Astrocyte (in vitro differentiated cells and primary cell): ENCODE measurements at places on chromosomes 6 and 20. TPM values are rescaled to one million over a fixed set of nuclear protein-coding genes. Genes with fewer than 3 reads are reported as not detected.

DNA sequence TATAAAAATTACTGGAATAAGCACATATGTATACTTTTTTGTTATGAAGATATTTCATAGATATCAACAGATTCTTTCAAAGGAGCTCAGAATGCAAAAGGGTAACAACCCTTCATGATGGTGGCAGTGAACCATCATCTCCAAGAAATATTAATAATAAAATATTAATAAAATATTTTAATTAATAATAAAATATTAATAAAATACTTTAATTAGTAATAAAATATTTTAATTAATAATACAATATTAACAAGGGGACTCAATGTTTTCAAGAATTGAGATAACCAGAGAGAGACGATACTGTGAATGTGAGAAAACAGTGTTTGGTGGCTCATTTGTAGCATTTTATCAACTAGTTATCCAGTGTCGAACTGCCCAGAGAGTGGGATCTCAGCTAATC lies 86.0 kb upstream of the NT5E start:
- no peak for DNase-seq

GRCh38 chr6:1686117-1687098 lies 76.7 kb downstream of the FOXC1 start:
- DNase-seq = peak; percentile 99

GRCh38 chr6:38020593-38020992 lies 201.1 kb downstream of the ZFAND3 start:
- no peak for DNase-seq

DNA sequence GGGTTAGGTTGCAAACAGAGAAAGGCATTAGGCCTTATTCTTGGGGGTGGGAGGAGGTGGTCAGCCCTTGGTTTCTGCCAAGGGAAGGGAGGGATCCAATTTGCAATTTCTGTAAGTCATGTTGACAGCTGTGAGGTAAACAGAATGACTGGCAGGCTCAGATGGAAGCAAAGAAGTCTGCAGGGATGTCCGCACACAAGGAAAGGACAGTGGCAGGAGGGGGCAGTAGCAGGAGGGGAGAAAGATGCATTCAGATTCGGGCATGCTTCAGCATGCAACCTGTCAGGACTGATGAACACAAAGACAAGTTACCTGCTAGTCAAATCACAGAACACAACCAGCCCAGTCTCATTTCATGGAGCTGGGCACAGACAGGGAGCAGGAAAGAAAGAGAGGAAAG lies 217.9 kb upstream of the FOXA2 start:
- no peak for DNase-seq

PLAGL2 gene
- 14.7 and 15.3 TPM in 2 replicates for total RNA-seq

DNA sequence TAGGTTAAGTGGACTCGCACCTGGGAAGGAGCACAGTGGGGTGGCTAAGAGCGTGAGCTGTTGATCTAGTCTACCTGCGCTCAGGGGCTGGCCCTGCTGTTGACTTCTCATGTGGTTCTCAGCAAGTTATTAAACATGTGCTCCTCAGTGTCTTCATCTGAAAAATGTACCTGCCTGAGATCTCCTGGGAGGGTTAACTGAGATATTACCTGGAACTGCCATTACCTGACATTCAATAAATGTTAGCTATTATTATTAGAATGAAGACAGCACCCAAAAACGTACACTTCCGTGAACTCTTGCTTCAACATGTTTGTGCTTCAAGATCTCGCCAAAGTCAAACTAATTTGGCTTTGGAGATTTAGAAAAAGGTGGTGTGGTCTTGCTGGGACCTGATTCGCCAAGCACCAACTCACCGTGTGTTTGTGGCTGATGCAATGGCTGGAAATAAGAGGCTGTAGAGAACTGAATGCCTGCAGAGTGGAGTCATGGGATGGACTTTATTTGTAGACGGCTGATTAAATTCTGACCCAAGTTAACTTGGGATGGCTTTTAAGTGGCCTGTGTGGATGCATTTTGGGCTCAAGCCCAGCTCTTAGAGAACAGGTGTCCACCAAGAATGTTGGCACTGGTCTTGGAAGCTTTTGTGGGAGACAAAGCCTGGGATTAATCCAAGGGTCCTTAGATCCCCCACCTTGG lies 692.9 kb downstream of the QKI start:
- peak; percentile 83 for DNase-seq

GRCh38 chr20:43910564-43910963 lies 4.1 kb upstream of the TOX2 start:
- no peak for DNase-seq

GRCh38 chr6:7185561-7185960 lies 77.8 kb downstream of the RREB1 start:
- no peak for DNase-seq

DNA sequence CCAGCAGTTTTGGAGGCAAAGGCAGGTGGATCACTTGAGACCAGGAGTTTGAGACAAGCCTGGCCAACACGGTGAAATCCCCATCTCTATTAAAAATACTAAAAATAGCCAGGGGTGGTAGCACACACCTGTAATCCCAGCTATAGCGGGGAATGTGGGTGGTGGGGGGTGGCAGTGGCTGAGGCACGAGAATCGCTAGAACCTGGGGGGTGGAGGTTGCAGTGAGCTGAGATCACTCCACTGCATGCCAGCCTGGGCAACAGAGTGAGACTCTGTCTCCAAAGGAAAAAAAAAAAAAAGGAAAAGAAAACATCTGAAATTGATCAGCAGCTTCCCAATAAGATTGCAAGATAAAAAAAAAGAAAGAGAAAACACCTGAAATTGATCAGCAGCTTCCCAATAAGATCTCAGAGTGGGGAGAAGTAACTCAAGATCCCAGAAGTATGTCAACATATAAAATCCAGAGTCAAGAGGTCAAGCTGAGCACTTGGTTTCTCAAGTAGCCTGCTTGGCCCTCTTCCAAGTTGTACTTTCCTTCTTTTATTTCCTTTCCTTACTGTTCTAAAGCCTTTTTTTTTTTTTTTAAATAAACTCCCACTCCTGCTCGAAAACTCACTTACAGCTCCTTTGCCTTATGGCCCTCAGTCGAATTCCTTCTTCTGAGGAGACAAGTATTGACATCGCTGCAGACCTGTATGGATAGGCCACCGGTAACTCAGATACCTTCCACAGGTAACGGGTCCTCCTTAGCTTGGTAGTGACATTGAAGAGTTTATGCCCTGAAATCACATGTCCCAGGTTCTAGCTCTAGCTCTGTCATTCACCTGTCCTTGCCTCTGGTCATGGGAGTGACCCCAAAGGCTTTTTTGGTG lies 368.5 kb upstream of the SYNCRIP start:
- no peak for DNase-seq

GRCh38 chr20:35305682-35306556 lies 13.7 kb upstream of the FAM83C start:
- DNase-seq = peak; percentile 100

DNA sequence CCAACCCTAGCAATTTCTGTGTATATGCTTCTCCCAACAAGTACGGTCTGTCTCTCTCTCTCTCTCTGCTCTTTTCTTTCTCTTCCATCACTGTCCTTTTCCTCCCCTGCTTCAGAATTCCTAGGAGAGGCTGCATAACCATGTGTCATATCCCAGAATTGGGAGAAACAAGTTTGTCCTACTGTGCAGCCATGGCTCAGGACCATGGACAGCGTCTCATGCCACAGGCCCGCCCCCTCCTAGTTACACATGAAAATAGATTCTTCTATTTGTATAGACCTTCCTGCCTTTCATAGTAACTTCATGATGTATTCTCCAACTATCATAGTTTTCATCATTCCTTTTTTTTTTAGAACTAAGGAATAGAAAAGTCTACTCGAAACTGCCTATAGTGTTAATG lies 98.0 kb downstream of the FNDC1 start:
- DNase-seq = no peak

ADGRF5 gene
- total RNA-seq = 0.54 and 1.1 TPM in 2 replicates

SLPI gene
- total RNA-seq = 0.41 TPM in 1 of 2 replicates, not detected in the other

DNA sequence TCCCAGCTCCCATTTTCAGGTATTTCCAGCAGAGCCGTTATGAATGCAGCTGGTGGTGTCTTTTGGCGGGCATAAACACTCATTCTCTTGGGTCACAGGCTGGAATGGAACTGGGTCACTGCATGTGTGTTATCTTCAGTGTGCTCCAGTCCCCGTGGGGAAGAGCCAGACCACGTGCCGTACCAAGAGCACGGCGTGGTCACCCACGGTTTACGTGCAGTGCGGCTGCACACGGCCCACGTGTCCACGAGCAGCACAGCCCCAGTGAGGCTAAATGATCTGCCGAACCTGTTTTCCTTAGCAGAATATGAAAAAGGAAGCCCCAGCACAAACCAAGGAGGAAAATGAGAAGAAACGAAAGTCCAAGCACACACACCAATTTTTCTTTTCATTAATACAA lies 121.5 kb downstream of the IRF4 start:
- no peak for DNase-seq

MAFB gene
- 2.9 TPM in 2 replicates for total RNA-seq

DNA sequence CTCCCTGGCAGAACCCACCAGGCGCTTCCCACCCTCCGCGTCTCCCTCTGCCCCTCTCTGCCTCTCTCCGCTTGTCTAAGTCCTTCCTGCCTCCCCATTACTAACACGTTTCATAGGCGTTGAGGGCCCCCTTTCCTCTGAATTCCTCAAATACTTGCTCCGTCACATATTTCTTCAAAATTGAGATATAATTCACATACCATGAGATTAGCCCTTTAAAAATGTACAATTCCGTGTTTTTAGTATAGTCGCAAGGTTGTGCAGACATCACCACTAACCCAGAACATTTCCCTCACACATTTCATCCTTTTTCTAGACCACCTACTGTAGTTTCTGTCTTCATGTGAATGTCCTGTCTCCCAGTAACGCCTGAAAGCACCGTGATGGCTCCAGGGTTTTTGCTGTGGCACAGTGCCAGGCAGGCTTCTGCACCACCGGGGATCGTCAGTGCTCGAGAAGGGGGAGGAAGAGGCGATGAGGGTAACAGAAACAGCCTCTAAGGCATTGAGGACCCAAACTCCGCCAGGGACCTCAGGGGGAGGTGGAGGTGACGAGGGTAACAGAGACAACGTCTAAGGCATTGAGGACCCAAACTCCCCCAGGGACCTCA lies 141.9 kb upstream of the SNX9 start:
- no peak for DNase-seq

DNA sequence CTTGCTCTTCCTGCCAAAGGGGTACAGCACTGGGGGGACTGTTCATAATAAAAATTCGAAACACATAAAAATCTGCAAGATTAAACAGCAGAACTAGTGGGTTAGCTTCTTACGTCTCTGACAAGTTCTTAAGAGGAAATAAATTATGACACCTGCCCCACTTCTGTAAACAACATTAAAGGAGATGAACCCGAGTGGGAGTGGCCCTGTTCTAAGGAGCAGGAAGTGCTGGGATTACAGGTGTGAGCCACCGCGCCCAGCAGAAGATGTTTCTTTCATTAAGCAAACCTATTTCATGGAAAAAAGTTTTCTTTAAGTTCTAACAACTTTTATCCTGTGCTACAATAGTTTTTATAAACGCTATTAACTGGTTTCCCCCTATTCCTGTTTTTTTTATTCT lies 24.6 kb downstream of the USP45 start:
- no peak for DNase-seq

DNA sequence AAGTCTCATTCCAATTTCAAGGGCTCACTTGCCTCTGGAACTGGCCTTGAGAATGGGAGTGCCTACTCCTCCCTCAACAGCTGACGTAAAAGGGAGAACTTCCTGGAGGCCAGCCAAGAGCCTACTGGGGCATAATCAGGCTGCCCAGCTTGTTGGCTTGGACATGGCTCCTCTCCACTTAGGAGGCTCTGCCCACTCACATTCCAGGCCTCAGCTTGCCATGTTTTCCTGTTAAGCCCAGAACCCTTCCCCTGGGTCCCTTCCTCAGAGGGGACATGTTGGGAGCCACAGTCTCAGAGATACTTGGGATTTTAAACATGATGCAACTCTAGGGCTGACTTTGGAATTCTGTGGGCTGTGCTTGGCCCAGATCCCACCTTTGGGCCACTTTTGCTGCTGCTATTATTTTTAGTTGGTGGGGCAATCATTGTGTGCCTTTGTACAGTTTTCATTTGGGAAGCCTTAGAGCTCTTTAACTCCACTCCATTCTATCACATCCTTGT lies 31.5 kb upstream of the ADTRP start:
- peak; percentile 78 for DNase-seq

DNA sequence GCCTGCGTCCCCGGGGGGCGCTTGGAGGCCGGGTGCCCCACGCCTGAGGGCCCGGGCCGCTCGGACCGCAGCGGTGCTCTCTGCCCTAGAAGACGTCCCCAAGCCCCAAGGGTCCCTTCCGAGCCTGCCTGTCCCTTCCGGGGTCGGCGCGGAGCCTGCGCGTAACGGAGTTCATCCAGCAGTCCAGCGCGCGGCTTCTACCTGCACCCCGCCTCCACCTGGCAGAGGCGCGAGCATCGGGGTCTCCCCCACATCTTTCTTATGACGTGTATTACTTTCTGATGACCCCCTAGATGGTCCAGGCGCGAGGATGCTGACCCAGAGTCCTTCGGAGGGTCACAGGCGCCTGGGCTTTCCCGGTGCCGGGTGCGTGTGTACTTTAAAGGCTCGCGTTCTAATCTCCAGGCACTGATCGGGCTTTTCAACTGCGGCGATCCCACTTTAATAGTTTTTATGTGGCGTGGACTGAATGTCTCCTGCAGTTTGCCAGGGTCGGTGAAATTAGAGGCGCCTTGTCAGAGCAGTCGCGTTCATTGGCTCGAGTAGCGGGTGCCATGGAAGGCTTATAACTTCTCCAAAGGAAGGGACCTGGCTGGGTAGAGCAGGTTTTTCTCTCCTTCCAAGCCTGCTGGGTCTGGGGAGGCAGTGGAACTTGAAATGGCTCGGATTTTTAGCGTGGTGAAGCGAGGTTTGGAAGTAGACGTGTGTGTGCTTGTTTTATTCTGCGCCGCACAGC lies 912 bp downstream of the EYA4 start:
- peak; percentile 27 for DNase-seq

SLC17A9 gene
- 11.6 and 12.4 TPM in 2 replicates for total RNA-seq

CYP24A1 gene
- total RNA-seq = 0.60 and 0.73 TPM in 2 replicates

GRCh38 chr6:81373414-81373813 lies 379.1 kb downstream of the TENT5A start:
- DNase-seq = no peak

DNA sequence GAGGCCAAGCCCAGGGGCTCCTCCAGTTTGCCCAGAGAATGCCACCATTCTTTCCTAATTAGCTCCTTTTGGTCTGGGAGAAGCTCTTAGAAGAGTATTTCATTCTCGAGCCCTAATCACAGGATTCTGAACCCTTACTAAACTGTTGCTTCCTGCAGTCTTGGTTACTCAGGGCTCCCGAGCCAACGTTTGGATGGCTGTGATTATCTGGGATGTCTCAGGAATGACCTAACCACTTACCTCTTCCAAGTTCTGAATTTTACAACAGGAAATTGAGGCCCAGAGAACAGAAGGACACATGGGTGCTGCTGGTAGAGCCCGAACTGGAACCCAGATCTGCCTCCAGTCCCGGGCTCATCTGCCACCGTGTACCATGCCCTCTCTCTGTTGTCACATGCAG lies 22.2 kb upstream of the PNPLA1 start:
- peak; percentile 4 for DNase-seq

BTBD9 gene
- 10.3 and 12.7 TPM in 2 replicates for total RNA-seq

TPD52L1 gene
- 32.4 and 32.8 TPM in 2 replicates for total RNA-seq

- peak; percentile 21 for DNase-seq
These were observed 104.6 kb upstream of the EXOC2 start for GRCh38 chr6:797479-798077.
